Activated CD4-positive, alpha-beta T cell treated with anti-CD3 and anti-CD28 coated beads, Interleukin-2, Interleukin-6, amounts not matched to agents 100 ng/mL and 50 ng/mL, durations not matched to agents 16 hours and 8 hours (primary cell): ENCODE measurements at places on chromosomes 5 and 9.

DNA sequence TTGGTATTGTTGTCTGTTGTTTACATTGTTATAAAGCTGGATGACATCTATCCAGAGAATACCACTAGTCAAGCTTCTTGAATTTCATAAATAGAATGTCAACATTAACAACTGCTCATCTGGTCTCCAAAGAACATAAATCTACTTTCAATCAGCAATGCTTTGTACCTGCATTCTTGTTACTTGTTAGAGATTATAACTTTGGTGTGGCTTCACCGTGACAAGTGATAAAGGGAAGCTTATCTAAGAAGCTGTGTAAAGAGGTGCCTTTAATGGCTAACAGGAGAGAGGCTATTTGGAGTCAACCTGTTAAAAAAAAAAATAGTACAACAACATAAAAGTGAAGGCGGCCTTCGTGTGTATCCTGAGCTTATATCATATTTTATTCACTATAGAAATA is 41.8 kb downstream of the MUSK start:
- DNase-seq: no peak

- no peak for DNase-seq
Measured at GRCh38 chr9:105681724-105682123, 12.6 kb upstream of the TMEM38B start.

DNA sequence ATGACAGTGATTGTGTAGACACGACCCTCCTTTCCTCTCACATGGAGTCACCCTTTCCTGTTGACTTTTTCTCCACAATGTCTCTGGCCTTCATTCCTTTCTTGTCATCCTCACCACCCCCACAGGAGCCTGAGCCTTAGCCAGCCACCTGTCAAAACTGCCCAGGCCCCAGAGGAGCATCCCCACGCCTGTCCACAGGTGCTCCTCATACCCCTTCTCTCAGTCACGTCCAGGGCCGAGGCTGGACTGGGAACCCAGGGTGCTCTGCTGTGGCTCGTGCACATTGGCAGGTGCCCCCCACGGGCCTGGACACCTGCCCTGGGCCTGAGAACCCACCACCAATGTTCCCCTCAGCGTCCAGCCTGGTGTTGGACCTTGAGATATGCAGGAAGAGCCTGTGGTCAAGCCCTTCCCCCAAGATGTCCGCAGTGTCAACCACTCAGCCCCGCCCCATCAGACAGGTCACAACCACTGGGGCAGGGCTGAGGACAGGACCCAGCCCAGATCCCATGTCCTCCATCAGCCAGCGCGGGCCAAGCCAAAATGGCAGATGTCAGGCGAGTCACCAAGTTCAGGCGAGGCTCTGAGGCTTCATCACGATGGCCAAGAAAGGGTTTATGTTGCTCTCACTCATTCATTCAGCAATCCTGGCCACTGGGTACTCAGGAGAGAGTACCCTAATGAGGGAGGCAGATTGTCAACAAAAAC is 65.8 kb upstream of the STXBP1 start:
- no peak for DNase-seq

- no peak for DNase-seq
Measured at GRCh38 chr9:130490981-130491380, 46.2 kb downstream of the ASS1 start.

- no peak for DNase-seq
Measured at GRCh38 chr9:37105234-37105633, 15.1 kb upstream of the ZCCHC7 start.

- no peak for DNase-seq
Measured at GRCh38 chr5:156021866-156022265, 305.1 kb upstream of the SGCD start.

- DNase-seq: no peak
Measured at GRCh38 chr9:33498387-33498786, 24.7 kb upstream of the NOL6 start.

- DNase-seq: no peak
Measured at GRCh38 chr9:4559261-4560182, 69.3 kb downstream of the SLC1A1 start.

- no peak for DNase-seq
Measured at GRCh38 chr5:113507601-113508000, 5.9 kb upstream of the YTHDC2 start.

DNA sequence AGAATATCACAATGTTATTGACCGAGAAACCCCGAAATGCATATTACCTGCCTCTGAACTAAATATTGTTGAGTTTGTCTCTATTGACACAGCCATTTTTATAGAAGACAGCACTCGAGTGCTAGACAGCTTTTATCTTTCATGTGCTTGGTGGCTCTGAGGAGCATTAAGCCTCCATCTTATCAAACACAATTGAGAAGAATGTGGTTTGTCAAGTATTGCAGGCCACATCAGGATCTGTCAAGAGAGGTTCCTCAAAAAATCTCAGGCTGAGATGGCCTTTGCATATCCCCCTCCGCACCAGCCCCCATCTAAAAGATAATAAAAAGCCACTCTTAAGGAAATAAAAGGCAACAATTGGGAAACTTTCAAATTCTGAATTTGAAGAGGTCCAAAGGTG is 284.8 kb downstream of the DENND1A start:
- DNase-seq: no peak

GRCh38 chr5:120546922-120547321 is 82.8 kb downstream of the PRR16 start:
- no peak for DNase-seq

- DNase-seq: no peak
Measured at GRCh38 chr5:171945066-171945465, 61.4 kb downstream of the FBXW11 start.

- DNase-seq: no peak
Measured at GRCh38 chr9:108207561-108208165, 648.1 kb downstream of the ACTL7B start.

DNA sequence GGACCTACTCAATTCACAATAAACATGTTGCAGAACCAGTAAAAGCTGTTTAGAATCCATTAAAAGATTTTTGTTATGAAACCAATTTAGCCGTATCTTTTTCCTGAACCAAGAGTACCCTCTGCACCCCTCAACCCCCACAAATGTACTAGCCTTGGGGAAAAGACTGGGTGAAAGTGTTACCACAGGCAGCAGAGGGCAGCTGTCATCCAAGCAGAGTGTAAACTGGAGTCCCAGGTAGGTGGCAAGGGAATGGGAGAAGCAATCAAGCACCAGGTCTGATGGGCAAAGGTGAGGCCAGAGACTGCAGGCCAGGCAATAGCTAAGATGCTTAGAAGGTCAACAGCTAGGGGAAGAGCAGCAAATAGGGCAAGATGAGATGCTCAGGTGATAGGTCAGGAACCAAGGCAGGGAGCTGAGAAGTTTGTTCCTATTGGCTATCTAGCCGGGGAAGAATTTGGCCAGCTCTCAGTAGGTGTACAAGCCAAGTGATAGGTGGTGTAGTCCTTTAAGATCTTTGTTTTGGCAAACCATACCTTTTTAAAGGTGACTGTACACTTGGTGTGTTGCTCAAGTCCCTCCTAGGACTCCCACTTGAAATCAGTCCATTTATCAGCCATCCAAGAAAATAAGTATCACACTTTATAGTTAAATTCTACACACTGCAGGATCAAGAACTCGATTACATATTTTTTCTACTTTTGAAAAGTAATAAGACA is 77.8 kb upstream of the CCDC112 start:
- DNase-seq: no peak
